Activated CD4-positive, alpha-beta T cell treated with anti-CD3 and anti-CD28 coated beads, Interleukin-2, amount 50 U/mL, for 1 hour (primary cell): ENCODE measurements at places on chromosomes 13 and 19.
A peak's percentile ranks its signal among the peaks of the same experiment; 100 is the strongest.

DNA sequence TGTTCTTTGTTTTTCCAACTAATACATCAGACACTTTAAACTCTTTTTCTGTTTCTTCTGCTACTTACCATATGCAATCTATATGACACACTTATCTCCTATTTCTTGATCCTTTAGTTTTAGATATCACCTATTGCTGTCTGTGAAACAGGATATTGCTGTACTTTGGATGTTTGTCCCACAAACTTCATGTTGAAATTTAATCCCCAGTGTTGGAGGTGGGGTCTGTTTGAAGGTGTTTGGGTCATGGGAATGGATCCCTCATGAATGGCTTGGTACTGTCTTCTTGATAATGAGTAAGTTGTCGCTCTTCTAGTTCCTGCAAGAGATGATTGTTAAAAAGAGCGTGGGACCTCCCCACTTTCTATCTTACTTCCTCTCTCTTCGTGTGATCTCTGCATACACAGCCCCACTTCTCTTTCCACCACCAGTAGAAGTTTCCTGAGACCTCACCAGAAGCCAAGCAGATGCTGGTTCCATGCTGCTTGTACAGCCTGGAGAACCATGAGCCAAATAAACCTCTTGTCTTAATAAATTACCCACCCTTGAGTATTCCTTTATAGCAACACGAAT, 244.2 kb downstream of the NHLRC3 start:
- DNase-seq = no peak

DNA sequence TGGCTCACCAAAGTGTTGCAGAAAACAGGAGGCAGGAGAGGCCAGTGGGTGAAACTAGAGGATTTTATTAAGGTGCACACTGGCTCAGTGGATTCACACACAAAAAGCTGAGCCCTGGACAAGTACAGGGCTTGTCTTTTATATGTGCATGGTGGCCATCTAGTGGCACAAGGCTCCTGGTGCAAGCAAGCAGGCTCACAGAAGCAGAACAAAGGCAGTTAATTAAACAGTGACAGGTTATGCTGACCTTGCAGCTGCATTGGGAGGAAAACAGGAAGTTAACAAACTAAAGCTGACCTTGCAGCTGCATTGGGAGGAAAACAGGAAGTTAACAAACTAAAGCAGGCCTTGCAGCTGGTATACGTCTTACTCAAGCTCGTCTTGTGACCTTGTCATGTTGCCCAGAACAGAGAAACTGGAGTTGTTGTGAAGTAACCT, 65.3 kb upstream of the ZNF681 start:
- DNase-seq = no peak

GRCh38 chr19:27796073-27796472, 1416.9 kb downstream of the UQCRFS1 start:
- no peak for DNase-seq

GRCh38 chr13:76965759-76966421, 17.6 kb downstream of the ACOD1 start:
- no peak for DNase-seq

- DNase-seq = no peak
These were observed 61.6 kb downstream of the CEBPG start for GRCh38 chr19:33434886-33435705.

GRCh38 chr19:46812977-46813838, 24.8 kb upstream of the SLC1A5 start:
- DNase-seq = no peak

DNA sequence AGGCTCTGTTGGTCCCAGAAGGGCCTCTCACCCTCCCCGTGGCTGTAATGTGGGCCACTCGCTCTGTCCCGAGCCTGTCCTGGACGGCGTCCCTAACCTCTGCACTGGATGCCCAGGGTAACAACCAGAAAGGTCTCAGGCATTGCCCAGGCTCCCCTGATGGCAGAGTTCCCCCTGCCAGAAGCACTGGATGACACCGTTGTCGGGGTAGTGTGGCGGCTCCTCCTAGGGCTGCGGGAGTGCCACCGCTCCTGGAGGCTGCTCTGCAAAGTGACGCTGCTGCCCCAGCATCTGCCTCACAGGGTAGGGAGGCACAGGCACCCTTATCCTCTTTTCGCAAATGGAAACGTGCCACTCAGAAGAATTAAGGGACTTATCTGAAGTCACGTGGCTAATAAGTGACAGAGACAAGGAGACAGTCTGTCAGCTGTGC, 32.0 kb downstream of the MPHOSPH8 start:
- no peak for DNase-seq

GRCh38 chr19:46351241-46352041, 4.6 kb downstream of the PPP5C start:
- no peak for DNase-seq

- DNase-seq = no peak
These were observed 300.6 kb downstream of the COG6 start for GRCh38 chr13:39956036-39956435.

DNA sequence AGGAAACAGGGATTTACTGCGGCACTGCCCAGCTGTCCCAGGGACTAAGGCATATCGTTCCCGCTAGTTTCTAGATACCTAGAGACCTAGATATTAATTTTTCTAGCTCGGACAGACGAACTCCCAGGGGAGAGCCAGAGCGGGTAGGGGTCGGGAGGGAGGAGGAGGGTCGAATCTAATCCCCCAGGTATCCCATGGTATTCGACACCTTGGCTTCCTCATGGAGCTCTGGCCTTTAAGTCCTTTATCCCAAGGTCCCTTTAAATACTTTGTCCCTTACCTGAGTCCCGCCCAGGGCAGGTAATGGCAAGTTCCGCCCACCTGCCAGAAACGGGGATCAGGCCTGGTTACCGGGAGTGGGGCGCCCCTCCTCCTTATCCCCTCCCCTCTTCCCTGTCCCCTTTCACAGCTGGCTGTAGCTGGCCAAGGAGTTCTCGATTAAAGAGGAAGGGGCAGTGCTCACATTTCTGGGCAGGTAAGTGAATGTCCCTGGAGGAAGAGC, at the start of gene PRRG2:
Gene PRRG2 (plus strand): TSS at position 310 of the 502 bp plus-strand sequence. CDS start 1,904 bp downstream, outside the sequence.
- DNase-seq = no peak

DNA sequence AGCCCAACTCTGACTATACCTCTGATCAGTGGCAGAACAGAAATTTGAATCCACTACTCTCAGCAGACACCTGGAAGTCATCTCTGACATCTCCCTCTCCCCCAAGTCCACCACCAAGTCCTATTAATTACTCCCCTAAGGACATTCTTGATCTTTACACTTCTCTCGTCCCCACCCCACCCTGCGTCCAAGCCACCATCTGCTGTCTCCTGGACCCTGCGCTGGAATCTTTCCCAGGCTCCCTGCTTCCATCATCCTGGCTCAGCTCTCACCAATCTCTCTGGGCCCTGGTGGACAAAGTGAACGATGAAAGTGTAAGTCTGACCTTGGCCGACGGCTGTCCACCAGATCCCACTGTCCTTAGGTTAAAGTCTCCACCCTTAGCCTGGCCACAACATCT, 145.6 kb upstream of the GJB6 start:
- DNase-seq = no peak

GRCh38 chr13:52159159-52159982, at the start of gene NEK3:
NEK3 (minus strand) TSS chr13:52159597; CDS start chr13:52156191, 3,406 bp downstream.
- peak; percentile 39 for DNase-seq

GRCh38 chr13:99797691-99798090, 173.9 kb downstream of the ZIC5 start:
- DNase-seq = no peak

DNA sequence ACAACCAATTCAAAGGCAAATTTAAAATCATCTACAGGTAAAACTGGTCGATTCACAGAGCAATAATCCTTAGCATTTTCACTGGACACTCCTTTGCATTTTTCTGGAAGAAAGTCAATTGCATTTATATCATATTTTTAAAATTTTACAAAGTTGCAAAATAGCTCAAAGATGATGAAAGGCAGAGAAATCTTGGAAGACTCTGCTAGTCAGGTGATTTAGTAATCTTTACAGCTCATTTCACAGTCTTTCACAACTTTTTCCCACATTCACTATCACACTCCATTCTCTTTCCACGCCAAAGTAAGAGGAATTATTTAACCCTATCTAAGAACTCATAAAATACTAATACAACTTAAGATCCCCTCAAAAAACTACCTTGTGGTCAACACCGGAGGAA, 1063.8 kb downstream of the EFNB2 start:
- no peak for DNase-seq

DNA sequence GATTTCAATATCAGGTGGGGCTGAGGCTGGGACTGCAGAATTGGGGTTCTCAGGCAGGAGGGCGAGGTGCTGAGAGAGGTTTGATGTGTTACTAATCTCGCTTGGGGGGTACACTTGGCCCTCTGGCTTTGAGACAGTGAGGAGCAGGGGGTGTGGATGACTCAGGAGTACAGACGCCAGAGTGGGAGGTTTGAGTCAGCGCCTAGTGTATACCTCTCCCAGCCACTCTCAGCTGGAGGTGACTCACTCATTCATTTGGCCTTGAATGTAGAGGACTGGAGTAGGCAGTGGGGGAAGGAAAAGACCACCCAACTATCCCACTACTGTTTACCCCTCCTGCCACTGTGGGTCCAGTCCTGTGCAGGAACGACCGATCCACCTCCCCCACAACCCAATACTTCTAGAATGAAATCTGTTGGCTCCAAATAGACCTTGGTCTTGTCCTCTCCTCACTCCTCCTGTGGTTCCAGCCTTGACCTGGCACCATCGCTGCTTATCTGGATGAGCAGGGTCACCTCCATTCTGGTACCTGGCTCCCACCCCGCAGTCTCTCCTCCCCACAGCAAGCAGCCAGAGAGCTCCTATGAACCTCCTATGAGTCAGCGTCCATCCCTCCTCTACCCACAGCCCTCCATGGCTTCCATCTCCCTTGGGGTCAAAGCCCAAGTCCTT, 20.1 kb upstream of the ZNRF4 start:
- no peak for DNase-seq

DNA sequence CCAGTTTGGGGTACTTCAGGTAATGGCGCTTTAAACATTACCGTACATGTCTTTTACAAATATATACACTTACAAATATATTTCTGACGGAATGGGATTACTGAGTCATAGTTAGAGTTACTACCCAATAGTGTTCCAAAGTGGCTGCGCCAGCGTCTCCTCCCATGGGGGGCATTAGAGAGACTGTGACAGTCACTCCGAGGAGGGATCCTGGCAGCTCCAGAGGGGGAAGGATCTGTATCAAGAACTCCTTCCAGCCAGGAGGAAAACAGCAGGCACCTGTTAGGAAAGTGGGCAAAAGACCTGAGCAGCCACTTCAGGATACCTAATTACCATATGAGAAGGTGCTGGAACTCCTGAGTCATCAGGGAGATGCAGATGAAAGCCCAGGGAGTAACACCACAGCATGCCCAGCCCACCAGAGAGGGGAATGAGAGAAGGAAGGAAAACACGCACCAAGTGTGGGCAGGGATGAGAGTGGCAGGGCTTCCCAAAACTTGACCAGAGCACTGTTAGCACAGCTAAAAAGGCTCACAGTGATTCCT, 52.9 kb downstream of the SLC7A9 start:
- DNase-seq = no peak

- no peak for DNase-seq
These were observed 138.0 kb upstream of the IRS2 start for GRCh38 chr13:109924376-109924775.

DNA sequence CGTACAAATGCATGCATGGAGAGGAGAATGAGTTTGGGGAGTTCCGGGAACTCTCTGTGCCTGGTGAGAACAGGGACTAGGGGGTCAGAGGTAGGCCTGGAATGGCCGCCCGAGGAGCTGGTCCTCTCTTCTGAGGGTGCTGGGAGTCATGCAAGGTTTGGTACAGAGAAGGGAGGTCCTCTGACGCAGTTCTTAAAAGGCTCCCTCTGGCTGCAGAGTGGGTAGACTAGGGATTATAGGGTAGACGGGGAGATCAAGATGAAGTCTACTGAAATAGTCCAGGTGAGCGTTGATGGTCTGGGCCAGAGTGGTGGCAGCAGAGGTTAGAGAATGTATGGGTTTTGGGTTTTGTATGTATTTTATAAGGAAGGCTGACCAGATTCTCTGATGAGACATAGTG, 796 bp downstream of the ZNF304 start:
- DNase-seq = no peak

- no peak for DNase-seq
These were observed 201.3 kb downstream of the POU4F1 start for GRCh38 chr13:78401873-78402707.

DNA sequence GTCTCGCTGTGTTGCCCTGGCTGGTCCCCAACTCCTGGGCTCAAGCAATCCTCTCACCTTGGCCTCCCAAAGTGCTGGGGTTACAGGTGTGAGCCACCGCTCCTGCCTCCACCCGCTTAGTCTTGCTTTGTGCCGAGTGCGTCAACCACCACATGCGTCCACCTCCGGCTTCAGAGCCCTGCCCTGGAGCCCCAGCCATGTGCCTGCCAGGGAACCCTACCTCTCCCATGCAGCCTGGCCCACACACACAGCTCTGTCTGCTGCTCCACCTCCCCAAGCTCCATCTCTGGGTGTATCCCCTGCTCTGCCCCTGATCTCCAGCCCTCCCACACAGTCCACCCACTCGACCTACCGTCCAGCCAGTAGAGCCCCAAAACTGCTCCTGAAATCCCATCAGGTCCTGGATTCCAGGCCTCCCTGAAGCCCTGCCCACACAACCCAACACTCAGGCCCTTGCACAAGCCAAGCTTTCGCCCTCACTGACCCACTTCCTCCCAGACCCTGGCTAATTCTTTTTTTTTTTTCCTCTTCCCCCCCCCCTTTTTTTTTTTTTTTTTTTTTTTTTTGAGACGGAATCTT, 9.6 kb downstream of the CYP2F1 start:
- DNase-seq = no peak

GRCh38 chr13:43545317-43545874, 241.4 kb downstream of the ENOX1 start:
- DNase-seq = no peak

- DNase-seq = no peak
These were observed 444 bp upstream of the NCCRP1 start for GRCh38 chr19:39196320-39196719.

DNA sequence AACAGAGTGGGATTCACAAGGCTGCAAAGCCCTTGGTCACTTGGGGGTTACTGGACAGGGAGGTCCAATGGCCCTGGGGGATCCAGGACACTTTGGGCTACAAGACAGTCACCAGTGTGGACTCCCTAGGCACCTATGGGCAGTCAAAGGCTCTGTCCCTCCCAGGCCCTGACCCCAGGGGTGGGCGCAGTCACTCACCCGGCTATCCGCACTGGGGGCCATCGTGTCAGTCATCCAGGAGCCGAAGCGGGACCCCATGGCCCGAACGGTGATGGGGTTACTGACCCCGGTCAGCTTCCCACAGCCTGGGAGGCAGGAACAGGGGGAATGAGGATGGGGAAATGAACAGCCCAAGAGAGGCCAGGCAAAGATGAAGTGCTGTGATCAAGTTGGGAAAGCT, 21.5 kb downstream of the PIN1 start:
- DNase-seq = no peak

DNA sequence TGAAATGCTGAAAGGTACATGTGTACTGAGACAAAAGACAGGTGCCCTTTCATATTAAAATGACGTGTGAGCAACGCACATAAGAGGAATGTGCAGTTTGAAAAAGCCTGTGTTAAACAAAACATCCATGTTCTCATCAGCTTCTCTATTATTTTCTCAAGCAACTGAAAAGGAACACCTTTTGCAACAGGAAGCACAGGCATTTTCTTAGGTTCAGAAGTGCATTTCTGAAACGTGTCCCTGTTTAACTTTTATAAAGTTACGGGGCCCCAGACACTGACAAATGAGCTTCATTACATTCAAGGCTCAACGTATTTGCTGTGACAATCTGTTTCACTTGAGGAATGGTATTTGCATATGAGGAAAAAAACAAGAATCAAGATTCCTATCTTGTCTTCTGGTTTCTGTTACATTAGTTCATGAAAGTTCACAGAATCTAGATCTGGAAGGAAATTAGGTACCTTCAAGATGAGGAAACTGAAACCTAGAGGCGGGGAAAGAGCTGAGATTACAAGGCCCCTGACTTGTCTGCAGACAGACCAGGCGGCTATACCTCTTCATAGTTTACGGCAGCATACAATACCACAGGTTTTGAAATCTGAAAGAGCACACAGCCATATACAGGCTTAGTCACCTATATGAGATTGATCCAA, 431.7 kb downstream of the KLF12 start:
- peak; percentile 23 for DNase-seq
